ENCODE measurements at places on chromosomes 3 and 15.

GRCh38 chr15:62853841-62854225, 188.7 kb upstream of the TPM1 start:
- no peak for DNase-seq

GRCh38 chr15:35289024-35289617, 204.0 kb upstream of the NANOGP8 start:
- DNase-seq: no peak

DNA sequence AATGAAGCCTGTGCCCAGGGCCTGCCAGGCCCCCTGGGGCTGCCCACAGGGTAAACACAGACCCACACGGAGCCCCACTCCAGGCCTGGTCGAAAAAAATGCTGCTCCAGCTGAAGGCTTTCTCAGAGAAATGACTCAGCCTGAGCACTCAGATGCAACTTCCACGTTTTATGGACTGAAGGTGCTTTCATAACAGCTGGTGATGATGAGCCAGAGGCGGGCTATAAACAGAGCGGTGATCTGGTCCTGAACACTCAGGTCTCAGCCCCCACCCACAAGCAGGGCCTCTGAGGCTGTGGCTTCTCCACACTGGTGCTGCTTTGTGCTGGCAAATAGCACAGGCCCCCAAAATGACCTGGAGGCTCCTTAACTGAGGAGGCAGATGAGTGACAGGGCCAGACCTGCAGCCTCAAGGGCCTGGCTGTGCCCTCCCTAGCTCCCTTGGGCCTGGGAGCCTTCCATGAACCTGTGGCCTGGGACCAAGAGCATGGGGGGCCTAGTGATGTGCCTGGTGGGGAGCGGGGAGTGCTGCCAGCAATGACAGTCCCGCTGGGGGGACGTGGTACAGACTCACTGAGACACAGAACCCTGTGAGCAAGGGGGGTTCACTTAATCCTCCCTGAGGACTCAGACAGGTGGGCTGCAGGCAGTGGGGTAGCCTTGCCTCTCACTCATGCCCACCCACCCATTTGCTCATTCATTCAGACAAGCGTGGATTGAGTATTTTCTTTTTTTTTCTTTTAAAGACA, 23.0 kb upstream of the FURIN start:
- DNase-seq: no peak

DNA sequence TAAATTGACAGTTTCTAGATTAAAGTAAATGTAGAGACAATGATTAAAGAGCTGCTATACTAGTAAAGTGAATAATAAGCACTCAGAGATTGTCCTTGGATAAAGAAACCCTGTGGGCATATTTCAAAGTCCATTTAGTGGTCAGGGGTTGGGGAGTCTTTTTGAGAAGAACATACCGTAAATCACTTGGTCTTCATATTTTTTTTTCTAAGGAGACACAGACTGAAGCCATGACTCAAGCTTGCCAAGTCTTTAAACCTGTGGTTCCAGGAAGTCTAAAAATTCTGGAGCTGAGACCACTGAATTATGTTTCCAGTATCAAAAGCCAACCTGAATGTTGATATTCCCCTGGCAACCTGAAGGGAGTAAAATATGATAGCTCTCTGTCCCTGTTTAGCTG, 171.0 kb downstream of the TPRG1 start:
- no peak for DNase-seq

GRCh38 chr3:177249203-177249602, 51.9 kb upstream of the TBL1XR1 start:
- no peak for DNase-seq

DNA sequence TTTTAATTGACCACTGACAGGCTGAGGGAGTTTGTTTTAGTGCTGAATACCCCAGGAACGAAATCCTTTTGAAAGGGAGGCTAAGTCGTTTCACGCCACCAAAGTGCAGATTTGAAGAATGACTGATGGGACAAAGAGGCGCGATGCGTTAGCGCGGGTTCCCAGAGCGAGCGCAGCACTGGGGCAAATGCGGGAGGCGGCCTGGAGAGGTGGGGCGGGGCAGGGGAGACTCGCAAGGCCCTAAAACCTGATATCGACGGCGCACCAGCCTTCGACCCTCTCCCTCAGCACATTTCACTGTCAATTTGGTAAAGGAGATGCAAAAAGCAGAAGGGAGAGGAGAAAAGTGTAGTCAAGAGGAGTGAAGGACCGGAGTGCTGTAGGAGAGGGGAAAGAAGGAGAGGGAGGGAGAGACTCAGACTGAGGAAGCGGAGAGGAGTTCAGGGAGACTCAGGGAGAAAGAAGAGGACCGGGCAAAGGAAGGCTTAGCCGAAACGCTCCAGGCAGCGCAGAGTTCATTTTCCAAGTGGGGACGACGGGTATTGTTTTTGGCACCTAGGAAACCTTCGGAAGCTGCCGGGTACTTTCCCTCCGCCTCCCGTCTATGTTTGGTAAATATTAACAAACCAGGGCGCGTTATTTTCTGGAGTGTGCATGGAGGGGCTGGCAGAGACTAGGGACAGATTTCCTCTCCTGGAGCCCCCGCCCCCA, 3.8 kb upstream of the FOXB1 start:
- DNase-seq: no peak

- DNase-seq: no peak
Measured at GRCh38 chr3:185199671-185200070, 46.8 kb upstream of the C3orf70 start.

- DNase-seq: no peak
Measured at GRCh38 chr3:39362192-39362591, 21.0 kb upstream of the SLC25A38 start.

GRCh38 chr3:15180042-15180611, 25.9 kb upstream of the CAPN7 start:
- no peak for DNase-seq

DNA sequence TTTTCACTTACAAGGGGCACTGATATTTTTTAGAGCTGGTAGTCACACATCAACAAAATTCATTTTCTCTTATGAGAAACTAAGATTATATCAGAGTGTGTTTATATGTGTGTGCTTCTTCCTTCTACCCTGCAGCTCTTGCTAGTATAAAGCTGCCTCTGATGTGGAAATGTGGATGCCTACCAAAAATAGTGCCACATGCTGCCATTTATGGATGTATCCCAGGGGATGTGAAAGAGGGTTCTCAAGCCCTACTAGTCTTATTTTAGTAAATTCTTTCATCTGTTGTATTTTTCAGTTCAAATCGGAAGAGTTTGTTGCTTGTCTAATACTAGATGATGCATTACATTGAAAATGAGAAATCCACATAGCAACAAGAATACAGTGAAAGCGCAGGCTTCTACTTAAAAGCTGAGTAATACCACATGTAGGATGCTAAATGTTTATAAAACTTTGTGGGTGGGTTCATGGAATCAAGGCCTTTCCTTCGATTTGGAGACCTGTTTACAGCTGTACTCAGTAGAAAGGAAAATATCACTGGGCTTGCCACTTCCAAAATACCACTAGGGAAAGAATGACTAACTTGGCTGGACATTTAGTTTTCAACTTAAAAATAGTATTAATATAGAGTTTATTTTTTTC, 399.2 kb downstream of the EPHA3 start:
- DNase-seq: no peak

- no peak for DNase-seq
Measured at GRCh38 chr15:101120987-101121386, 130.9 kb downstream of the CHSY1 start.

- no peak for DNase-seq
Measured at GRCh38 chr15:65960586-65960985, 91.3 kb downstream of the RAB11A start.

- DNase-seq: no peak
Measured at GRCh38 chr15:85620690-85621049, 174.1 kb downstream of the KLHL25 start.

DNA sequence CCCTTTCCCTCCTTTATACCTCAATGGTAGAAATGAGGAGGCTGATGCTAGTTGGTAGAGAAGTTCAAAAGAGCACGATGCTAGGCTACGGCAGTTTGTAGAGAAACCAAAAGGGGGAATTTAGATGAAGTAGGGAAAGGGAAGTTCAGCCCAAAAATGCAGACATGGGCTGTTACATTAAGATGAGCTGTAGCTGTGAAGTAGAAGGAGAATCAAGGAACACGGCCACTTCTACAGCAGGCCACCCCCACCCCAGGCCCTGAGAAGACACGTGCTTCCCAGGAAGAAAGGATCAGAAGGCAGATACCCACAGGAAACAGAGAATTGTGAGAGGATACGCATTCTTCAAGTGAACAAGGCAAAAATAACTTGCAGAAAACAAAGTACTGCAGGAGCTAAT, 2.1 kb upstream of the PARP14 start:
- no peak for DNase-seq

GRCh38 chr15:82943176-82943575, 9.3 kb downstream of the HOMER2 start:
- no peak for DNase-seq

GRCh38 chr15:82048811-82049210, 3.0 kb upstream of the MEX3B start:
- no peak for DNase-seq

GRCh38 chr3:128240232-128240631, 87.0 kb downstream of the EEFSEC start:
- DNase-seq: no peak

DNA sequence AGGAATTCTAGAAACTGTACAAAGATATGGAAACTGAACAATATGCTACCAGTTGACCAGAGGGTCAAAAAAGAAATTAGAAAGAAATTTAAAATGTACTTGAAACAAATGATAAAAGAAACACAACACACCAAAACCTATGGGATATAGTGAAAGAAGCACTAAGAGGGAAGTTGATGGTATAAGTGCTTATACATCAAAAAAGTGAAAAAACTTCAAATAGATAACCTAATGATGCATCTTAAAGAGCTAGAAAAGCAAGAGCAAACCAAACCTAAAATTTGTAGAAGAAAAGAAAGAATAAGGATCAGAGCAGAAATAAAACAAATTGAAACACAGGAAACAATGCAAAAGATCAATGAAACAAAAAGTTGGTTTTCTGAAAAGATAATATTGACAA, 68.2 kb downstream of the TFDP2 start:
- DNase-seq: no peak

DNA sequence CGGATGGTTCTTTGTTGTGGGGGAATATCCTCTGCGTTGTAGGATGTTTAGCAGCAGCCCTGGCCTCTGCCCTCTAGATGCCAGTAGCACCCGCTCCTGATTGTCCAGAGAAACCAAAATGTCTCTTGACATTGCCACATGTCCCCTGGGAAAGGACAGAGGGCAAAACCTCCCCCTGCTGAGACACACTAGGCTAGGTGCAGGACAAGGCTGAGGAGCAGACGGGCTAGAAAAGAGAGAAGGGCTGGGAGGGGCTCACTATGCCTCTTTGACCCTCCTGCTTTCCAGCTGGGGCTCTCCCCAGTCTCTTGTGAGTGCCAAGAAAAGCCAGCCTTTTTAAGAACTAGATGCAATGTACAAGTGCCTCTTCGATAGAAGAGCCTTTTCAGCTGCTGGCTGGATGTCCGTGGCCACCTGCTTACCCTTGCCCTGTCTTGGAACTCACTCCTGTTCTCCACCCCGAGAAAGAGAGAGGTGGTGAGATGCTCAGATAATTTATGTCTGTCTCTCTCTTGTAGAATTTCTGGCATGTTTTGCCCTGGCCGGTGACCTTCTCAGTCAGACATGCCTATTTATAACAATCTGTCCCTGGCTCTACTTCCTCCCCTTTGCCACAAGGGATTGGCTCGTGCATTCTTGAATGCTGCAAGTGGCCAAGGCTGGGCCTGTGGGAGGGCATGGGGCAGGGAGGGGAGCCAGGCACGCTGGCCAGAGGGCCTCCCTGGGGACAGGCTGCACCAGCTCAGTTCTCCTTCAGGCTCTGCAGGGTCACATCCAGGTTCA, 142.6 kb downstream of the RPLP1 start:
- no peak for DNase-seq

DNA sequence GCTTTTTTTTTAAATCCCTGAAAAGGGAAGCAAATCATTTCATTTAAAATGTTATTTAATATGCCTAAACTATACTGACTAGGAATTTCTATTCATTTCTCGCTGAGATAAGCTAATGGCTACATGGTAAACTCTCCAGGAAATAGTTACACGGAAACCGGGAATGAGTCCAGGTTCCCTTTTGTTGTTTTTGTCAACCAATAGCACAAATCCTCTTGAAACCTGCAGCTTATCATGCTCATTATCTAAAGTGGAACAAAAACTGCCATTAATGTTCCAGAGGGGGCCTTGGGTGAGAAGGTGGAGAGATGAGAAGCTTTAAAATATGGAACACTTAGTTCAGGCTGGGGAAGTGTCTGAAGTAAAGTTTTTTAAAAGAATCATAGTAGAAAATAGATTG, 113.5 kb upstream of the ALCAM start:
- DNase-seq: no peak

DNA sequence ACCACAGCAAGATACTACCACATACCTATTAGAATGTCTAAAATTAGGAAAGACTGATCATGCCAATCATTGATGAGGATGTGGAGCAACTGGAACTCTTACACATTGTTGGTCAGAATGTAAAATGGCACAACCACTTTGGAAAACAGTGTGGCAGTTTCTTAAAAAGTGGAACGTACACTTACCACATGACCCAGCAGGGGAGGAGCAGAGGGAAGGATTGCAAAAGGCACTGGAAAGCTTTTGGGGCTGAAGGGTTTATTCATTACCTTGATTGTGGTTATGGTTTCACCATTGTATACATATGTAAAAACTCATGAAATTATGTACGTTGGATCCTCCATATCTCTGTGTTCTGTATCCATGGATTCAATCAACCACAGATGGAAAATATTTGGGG, 3.3 kb upstream of the EHD4 start:
- no peak for DNase-seq

DNA sequence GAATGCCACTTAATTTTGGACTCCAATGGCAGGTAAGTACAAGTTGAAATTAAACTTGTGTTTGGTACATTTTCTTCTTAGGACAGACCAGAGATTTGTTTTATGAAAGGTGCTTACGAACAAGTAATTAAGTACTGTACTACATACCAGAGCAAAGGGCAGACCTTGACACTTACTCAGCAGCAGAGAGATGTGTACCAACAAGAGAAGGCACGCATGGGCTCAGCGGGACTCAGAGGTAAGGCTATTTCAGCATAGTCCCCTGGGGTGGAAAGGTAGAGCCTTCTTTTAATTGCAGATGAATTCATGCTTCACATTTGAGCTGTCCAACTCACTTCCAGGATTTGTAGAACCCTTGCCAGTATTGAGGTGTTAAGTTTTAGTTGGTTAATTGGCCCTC, 51.4 kb downstream of the ASTE1 start:
- no peak for DNase-seq

GRCh38 chr3:42476225-42477125, 26.0 kb upstream of the VIPR1 start:
- DNase-seq: no peak

- DNase-seq: no peak
Measured at GRCh38 chr3:6781092-6781491, 79.8 kb upstream of the GRM7 start.

DNA sequence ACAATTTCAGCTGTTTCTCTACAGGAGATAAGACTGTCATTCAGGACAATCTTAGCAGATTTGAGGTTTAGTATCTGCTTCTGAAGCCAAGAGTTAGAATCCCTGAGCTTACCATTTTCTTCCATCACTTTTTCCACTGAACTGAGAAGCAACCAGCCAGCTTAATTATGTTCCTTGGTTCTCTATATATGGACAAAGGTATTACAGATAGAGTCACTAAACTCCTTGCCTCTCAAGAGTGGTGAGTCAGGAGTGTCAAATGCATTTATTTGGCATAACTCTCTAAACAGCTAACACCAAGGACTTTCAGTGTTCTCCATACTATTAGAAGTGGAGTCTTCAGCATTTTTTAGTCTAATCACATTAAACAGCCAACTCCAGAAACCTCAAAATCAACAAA, 239.3 kb downstream of the ALCAM start:
- no peak for DNase-seq

Measured in stimulated activated naive CD4-positive, alpha-beta T cell (primary cell).